CD4-positive, alpha-beta T cell treated with Interleukin-2 at 100 ng/mL for 4 hours (primary cell): ENCODE measurements at places on chromosomes 7 and 10.

GRCh38 chr10:85919491-85920021, 447.0 kb downstream of the GRID1 start:
- no peak for DNase-seq

GRCh38 chr7:26525398-26526264, 234.0 kb downstream of the SNX10 start:
- no peak for DNase-seq

DNA sequence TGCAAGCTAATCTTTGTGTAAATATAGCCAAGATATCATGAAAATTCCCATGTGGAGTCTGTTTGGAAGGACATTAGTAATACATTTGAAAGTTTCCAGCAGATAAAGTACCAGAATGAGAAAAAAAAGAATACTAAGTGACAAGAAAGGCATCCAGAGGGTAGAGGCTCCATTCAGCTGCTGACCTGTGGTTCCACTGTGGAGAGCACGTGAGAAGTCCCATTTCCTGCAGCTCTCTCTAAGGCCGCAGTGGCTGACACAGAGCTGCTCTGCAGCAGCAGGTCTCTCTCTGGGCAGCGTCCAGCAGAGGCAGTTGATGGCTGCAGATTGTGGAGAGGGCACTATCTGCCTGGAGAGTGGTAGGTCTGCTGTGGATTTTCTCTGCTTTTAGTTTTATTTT, 100.1 kb upstream of the TMEM72 start:
- DNase-seq = no peak

DNA sequence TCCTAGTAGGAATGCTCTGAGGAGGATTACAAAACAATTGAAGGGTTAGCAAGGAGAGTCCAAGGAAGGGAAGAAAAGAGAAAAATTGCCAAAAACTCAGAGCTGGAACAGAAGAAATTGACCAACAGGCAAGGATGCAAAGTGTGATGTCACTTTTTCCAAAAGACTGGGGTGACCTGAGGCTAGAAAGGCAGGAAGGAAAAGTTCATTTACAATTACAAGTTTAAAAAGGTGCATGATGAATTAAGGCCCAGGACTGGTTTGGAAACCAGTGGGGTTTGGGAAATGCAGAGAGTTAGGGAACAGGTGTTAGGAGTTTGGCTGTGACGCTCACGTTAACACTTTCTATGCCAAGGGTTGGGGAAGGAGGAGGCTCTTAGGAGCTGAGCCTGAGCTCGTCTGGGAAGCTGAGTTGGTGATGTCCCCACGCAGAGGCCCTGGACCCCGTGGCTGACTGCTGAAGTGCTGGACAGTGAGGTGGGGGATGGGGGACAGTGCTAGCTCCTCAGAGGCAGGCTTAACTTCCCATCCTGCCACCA, 92.6 kb upstream of the PODXL start:
- DNase-seq = no peak

- DNase-seq = no peak
Observed at GRCh38 chr7:158372400-158373342, 215.0 kb downstream of the PTPRN2 start.

DNA sequence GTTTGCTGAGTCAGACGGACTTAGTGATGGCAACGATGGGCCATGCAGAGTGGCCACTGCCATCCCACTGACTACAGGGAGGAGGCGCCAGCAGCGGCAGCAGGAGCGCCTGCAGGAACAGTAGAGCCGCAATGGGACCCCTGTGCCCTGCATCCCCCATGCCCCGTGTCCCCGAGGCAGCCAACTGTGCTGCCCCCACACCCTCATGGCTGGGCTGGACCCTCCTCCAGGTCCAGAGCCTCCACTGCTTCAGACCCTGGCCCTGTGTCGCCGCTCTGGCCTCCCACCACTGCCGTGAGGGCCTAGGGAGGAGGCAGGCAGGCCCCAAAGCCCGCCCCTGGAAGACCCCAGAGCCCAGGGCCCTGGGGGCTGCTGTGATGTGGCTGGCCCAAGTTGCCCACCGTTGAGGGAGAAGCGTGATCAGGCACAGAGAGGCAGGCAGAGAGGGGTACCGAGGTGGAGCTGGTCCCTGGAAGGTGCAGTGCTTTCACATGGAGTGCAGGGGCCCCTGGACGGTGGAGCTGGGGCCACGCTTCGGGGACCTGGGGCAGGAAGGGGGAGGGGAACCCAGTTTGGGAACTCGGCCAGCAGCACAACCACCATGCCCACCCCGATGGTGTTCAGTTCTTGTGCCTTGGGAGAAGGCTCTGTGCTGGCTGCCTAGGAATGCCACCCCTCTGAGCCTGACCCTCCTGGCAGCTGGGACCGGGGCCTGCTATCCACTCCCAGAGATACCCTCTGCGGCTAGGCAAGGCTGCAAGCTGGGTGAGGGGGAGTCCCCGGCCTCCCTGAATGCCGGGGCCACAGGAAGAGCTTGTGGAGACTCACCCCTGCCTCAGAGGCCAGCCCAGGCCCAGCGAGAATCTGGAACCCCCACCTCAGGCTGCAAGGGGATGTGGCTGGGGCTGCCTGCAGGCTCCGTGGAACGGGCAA, 32.6 kb downstream of the DKK1 start:
- DNase-seq = no peak

DNA sequence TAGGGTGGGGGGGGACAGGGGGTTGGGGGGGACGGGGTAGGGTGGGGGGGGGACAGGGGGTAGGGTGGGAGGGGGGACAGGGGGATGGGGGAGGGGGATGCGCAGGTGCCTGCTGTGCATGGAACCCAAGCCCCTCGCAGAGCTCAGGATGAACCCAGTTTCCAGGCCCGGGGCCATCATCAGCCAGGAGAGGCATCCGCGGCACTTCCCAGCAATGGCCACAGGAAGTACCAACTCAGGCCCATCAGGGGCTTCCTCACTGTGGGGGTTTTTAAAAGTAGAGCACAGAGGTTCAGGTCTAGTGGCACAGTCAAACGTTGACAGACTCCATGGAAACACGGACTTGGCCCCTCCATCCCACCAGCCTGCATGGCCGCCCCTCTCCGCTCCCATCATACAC, 172.7 kb downstream of the DIP2C start:
- DNase-seq = no peak

GRCh38 chr10:14873090-14873760, 5.4 kb upstream of the SUV39H2 start:
- no peak for DNase-seq

- DNase-seq = no peak
Observed at GRCh38 chr10:91418416-91418815, 8.3 kb downstream of the HECTD2 start.

- DNase-seq = no peak
Observed at GRCh38 chr10:32148864-32149251, 92.6 kb upstream of the KIF5B start.

- peak; percentile 15 for DNase-seq
Observed at GRCh38 chr7:77239471-77239870, 39.9 kb upstream of the FGL2 start.

- DNase-seq = no peak
Observed at GRCh38 chr7:36083626-36084380, 69.3 kb upstream of the EEPD1 start.

GRCh38 chr10:46077731-46078413, 31.8 kb upstream of the MSMB start:
- no peak for DNase-seq

- no peak for DNase-seq
Observed at GRCh38 chr7:143514995-143515735, 37.5 kb downstream of the TAS2R41 start.

DNA sequence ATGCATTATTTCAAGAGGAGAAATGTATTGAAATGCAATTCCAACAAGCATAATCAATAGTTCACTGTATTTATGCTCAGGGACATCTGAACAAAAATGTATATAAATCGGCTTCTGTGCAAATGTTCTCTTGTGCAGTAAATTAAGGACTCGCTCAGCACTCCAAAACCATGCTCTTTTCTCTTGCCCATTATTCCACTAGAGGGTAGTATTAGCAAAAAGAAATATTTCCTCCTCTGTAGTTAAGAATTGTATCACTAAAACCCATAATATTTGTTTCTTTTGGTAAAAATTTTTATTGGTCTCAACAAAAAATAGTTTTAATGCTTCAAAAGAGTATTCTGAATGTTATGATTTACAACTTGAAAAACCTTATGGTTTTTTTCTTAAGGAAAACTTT, 803.1 kb downstream of the PCDH15 start:
- no peak for DNase-seq

DNA sequence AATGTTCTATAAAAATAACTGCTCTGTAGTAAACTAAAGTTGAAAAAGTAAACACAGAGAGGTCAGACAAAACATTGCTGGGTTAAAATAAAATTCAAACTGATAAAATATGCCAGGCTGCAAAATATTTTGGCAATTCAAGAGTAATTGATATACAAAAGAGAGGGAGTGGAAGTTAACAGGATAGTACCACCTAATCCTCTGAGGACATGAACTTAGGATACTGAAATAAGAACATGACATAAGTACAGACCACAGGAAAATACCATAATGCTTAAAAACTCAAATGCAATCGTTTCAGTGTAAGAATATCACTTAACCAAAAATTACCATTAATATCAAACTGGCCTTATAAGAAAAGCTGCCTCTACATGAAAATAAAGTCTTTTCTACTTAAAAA, 37.6 kb upstream of the GPR22 start:
- DNase-seq = no peak

DNA sequence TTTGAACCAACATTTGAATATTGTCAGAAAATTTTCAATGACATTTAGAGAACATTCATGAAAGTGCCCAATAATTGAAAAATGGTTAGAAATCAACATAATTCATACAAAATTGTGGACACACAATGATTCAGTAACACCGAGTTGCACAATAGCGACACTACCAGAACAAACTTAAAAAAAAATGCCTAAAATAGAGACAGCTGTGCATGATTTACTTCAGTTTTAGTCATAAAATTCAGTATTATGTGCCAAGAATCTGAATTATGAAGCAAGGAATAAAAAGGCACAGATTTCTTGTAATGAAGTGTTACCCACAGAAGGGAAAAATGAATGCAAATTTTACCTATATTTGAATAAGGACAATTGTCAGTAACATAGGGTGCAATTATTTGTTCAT, 396.0 kb downstream of the SEMA3D start:
- no peak for DNase-seq

DNA sequence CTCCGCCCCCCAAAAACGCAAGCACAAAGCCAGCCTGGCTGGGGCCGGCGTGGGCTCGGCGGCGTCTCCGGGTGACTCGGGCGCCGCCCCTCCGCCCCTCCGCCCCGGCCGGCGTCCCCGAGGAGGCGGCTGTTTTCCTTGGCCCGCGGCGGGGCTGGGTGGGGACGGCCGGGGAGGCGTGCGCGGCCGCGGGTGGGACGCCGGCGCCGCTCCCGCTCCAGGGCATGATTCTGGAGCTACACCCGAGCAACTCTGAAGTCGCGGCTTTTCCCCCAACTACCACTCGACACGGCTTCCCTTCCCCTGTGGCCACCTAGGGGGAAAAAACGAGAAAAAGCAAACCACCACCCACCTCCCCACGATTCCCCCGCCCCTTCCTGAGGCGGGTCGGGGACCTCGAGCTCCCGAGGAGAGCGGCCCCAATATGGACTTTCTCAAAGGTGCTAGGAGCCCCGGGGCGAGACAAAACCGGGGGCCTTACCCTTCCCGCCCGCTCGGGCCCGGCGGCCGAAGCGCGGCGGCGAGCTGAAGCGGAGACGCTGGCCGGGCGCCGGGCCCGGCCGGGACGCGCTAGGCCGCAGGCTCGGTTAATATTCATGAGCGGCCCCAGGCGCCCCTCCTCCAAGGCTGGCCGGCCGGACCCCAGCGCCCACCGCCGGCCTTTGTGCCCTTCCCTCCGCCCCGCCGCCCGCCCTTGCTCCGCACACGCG, 856 bp downstream of the ARHGAP21 start:
- DNase-seq = peak; percentile 54

DNA sequence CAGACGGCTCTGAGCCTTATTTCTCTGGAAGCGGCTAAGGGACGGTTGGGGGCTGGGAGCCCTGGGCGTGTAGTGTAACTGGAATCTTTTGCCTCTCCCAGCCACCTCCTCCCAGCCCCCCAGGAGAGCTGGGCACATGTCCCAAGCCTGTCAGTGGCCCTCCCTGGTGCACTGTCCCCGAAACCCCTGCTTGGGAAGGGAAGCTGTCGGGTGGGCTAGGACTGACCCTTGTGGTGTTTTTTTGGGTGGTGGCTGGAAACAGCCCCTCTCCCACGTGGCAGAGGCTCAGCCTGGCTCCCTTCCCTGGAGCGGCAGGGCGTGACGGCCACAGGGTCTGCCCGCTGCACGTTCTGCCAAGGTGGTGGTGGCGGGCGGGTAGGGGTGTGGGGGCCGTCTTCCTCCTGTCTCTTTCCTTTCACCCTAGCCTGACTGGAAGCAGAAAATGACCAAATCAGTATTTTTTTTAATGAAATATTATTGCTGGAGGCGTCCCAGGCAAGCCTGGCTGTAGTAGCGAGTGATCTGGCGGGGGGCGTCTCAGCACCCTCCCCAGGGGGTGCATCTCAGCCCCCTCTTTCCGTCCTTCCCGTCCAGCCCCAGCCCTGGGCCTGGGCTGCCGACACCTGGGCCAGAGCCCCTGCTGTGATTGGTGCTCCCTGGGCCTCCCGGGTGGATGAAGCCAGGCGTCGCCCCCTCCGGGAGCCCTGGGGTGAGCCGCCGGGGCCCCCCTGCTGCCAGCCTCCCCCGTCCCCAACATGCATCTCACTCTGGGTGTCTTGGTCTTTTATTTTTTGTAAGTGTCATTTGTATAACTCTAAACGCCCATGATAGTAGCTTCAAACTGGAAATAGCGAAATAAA, 175.5 kb downstream of the RNF216 start:
- DNase-seq = no peak

DNA sequence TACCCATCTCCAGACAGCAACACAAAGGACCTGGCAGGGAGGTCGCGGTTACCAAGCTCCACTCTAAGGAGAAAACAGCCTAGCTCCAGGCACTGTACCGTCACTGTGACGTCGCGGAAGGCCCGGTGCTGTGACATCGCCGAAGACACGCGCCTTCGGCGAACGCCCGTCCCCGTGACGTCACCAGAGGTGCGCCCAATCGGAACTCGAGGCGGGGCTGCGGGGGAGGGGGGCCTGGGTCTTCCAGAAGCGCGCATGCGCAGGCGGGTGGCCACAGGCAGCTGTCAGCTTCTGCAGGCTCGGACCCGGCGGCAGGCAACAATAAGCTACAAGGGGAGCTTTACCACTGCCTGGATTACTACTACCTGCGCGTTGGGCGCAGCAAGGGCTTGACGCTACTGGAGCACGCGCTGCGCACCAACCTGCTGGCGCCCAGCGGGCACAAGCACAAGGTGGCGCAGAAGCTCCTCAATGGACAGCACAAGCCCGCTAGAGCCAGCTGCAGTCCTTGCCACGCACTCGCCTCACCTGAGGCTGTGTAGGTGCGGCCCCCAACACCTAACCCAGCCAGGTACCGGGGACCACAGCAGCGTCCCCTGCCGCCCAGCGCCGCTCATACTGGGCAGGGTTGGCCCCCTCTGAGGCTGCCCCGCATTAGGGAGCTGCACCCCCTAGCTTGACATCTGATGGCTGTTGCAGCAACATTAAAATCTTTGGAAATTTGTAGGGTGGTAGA, 208.4 kb downstream of the TPST1 start:
- peak; percentile 82 for DNase-seq
